ENCODE measurements at places on chromosomes 1 and 21. TPM values are rescaled to one million over a fixed set of nuclear protein-coding genes. Genes with fewer than 3 reads are reported as not detected.

DNA sequence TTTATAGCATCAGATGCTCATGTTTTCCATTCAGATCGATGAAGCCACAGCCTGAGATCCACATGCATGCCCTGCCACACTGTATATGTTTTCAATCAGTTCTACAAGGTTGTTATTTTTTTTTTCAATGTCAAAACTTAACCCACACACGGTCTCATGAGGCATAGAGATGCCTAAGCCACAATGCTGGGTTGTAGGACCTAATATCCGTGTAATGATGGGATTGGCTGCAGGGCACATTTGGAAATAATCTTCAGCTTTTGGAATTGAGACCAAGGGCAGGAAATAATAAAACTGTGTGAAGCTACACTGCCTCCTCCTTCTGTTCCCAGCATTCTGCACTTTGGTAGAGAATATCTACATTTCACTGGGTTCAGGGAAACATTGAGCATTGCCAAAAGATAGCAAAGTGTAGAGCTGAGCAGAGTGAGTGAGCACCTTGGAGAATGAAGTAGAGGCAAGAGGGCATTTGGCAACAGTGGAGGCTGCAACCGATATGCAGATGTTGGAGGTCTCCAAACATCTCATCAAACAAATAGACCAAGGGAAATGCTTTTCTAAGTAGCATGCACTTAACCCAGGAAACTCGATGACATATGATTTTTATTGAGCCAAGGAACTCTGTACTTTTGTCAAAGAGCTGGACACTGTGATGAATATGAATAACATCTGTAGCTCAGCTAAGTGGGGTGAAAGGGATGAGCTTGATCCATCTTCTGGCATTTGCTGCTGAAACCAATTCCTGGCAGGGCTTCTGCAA is 176.7 kb downstream of the LYPLAL1 start:
- peak; percentile 19 for DNase-seq

DNA sequence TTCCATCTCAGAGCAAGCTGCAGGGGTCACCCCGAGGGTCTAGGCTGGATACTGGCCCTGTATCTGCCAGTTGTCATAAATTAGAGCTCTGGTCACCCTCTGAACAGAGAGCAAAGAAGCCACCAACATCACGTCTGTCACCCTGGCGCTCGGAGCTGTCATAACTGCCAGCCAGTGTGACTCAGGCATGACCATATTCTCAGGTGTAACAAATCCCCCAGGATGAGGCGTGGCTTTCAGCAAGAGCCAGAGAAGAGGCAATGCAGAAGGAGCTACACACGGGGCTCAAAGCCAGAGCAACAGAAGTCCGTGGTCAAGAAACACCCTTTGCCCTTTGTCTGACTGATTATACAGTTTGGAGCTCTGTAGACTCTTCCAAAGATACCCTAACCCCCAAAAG is 40.0 kb downstream of the PRAMEF20 start:
- no peak for DNase-seq

DNA sequence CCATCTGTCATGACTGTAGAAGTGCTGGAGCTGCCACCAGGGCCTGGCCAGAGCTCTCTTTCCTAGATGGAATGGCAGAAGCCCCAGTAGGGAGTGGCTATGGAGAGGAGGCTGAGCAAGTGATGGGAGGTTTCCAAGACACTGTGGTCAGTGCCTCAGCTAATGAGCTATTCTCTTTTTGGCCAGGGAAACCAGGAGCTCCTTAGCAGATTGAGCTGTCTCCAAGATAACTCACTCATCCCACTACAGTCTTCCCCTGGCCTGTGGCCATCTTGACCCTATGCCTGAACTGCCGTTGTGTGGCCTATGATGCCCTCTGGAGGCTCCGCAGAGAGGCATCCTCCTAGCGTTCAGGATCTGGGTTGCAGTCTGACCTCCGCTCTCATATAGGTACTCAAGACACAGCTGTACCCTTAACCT is 60.5 kb downstream of the ERI3 start:
- DNase-seq, result peak; percentile 97

The PGLYRP4 gene
- not detected for total RNA-seq

The CR1 gene
- 0.26 TPM for total RNA-seq

DNA sequence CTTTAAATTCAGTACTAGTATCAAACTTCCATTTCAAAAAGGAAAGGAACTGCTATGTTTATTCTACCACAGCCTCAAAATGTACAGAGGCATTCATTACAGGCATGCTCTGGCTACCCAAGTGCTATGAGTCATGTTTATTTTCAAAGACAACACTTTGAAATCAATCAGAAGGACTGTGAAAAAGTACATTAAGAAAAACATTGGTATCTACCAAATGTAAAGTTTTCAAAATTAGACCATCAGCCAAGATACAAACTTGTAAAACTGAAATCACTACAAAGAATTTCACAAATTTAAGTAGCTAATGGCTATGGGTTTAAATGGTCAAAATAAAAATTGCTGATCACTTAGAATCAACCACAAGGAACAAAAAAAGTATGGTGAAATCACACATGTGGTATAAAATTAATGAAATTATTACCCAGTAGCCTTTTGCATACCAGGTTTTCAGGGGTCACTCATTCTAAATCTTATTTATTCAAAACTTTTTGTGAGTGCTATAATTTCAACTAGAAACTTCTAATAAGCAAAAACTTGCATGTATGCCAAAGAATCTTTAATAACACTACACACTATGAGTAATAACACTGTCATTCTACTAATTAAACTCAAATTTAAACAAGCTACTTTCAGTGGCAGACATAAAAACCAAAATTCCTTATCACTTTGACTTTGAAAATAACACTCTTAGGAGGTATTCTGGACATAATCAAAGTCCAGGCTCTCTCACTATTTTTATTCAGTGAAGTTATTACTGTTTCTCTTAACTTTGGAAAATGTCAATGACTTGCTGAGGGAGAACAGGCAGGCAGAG is 49.2 kb downstream of the ENAH start:
- DNase-seq, result peak; percentile 36

The UTS2 gene
- total RNA-seq, result not detected

DNA sequence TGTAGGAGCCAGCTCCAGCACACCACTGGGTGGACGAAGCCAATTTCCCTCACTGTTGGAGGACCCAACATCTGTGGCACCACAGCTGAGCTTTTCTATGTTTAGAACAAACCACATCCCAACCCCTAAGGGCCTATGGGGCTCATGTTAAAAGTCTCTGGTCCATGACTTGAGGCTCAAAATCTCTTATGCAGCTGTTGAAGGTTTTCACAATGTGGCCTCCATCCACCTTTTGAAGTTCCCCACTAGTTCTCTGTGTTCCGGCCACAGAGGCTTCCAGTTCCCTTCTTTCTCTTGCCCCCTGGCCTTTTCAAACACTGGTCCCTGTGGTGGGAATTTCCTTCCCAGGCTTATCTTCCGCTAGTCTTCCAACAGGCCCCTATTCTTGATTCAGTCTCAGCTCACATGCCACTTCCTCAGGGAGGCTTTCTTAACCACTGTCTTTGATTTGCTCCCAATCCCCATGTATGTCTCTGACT is 3.9 kb upstream of the IFNLR1 start:
- DNase-seq, result no peak

The PLEKHA6 gene
- total RNA-seq, result not detected

- no peak for DNase-seq
Measured at GRCh38 chr1:224506141-224506814, 71.7 kb upstream of the WDR26 start.

The GABRD gene
- not detected for total RNA-seq

The SLC35F3 gene
- 2.5 TPM for total RNA-seq

DNA sequence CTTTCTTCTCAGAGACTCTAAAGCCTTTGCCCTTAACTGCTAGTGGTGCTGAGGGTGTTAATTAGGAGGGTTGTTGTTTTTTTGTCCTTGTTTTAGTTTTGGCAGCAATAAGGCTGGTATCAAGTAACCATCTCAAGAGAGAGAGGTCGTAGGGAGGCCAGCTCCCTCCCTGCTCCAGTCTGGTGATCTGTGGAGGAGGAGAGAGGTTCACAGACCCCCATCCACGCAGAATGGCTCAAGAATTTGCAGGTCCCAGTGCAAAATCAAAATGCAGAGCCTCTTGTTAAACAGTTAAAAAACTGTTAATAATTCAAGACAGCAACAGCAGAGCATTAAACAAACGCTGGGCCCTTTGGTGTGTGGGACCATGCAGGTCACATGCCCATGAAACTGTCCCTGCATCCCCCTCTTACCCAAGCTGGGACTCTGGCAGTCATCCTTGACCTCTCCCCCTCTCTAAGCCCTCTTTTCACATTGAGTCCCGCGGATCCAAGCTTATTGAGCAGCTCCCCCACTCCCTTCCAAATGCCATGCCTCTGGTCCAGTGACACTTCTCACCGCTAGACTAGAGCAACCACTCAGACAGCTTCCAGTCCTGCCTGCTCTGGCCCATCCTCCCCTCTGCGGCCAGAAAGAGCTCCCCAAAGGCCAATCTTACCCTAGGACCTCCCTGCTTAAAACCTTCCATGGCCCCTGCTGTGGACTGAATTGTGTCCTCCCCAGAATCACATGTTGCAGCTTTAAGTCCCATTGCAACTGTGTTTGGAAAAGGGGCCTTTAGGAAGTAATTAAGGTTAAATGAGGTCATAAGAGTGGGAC is 47.7 kb upstream of the RPL11 start:
- no peak for DNase-seq

The ITGB2 gene
- total RNA-seq, result 4.3 TPM

The ERO1B gene
- total RNA-seq, result 0.86 TPM

The OR14K1 gene
- not detected for total RNA-seq

DNA sequence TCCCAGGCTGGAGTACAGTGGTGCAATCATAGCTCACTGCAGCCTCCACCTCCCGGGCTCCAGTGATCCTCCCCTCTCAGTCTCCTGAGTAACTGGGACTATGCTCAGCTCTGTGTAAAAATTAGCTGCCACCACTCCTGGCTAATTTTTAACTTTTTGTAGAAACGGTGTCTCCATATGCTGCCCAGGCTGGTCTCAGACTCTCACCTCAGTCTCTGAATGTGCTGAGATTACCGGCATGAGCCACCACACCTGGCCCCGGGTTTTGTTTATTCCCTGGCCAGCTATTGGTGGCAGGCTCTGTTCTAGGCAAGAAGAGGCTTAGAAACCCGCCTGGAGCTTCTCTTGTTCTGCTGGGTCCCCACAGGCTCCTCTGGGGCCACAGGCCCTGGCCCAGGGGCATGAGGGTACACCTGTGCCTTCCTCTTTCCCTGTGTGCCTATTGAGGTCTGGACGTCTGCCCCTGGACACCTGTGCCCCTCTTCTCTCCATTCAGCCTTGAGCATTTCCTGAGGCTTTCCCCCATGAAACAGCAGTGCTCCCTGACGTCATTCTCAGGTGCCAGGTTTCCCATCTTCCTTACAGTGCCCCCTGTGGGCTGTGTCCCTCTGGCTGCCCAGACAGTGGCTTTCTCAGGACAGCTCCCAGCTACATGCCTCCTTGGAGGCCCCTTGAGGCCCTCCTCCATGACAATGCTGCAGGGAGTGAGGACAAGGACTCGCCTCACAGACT is 57.5 kb downstream of the PCP4 start:
- DNase-seq, result no peak

The KLHDC9 gene
- not detected for total RNA-seq

The PRELP gene
- total RNA-seq, result not detected

Data from MG63 (cell line).